ELR (cell line): ENCODE measurements at places on chromosomes 7 and 10.
A peak's percentile ranks its signal among the peaks of the same experiment; 100 is the strongest.

- DNase-seq = no peak
Measured at GRCh38 chr10:17779784-17780183, 27.8 kb downstream of the TMEM236 start.

GRCh38 chr10:10020945-10021344, 996.7 kb upstream of the CELF2 start:
- no peak for DNase-seq

DNA sequence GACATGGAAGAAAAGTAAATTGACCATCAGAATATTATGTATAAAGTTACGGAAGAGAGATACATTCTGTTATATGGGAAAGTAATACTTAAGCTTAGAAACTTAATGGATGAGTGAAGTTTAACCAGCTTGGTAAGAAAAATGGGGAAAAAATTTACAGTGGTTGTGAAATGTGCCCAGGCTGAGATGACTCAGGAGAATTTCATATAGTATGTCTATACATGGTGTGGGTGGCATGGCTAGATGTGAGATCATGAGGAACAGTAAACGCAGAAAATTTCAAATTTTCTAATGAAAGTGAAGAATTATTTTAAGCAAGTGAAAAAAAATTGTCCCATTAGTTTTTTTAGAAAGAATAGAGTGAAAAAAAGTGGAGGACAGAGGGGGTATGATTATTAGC, 552.5 kb upstream of the SORCS1 start:
- DNase-seq = no peak

GRCh38 chr7:122528879-122529481, 169.9 kb downstream of the RNF133 start:
- DNase-seq = peak; percentile 52

DNA sequence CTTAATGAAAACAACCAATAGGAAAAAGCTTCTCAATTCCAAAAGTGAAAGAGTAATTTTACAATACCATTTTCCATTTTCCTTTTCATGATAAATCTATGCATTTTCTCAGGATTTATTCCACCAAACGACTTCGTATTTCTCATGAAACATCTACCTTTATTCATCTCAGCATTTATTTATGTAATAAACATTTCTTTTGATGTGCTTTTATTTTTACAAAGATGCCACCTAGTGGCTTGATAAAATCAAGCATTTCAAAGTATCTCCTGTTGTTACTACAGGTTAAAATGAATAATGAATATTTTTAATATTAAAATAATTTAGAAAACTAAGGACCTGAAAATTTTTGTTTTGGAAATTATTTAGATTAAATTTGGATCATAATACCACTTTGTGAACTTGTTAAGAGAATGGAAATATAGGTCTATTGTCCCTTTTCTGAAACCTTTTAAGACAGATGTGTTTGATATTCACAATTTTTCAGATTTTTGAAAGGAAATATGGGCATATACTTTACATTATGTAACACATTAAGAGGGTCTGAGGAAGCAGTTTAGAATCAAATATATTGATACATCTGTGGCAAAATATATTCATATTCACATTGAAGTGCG, 2.7 kb upstream of the IQUB start:
- DNase-seq = peak; percentile 51

GRCh38 chr7:2444476-2444875, 31.7 kb downstream of the GRIFIN start:
- DNase-seq = peak; percentile 41

DNA sequence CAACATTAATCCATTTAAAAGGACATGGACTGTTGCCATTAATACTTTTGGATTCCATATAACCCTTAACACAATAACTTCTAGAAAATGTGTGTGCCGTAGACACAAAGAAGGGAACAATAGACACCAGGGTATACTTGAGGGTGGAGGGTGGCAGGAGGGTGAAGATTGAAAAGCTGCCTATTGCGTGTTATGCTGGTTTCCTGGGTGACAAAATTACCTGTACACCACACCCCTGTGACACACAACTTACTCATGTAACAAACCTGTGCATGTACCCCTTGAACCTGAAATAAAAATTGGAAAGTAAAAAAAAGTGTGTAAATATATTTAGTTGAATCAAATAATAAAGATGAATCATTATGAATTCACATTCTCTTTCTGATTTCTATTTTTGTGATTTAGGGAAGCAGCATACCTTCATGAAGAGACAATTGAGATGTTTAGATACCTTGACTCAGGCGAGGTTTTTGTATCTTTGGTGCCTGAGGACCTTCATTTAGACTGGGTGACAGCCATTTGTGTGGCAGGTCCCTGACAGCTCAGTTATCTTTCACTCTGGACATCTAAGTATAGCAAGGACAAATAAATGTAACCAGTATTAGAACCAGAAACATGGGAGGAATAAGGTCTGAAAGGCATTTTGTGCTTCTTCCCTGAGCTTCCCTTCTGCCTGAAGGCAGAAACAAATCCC, 28.7 kb downstream of the GIMAP8 start:
- DNase-seq = no peak

- peak; percentile 80 for DNase-seq
Measured at GRCh38 chr7:27678617-27679260, 16.1 kb upstream of the HIBADH start.
